NCI-H345 (cell line): ENCODE measurements at places on chromosomes 7 and 10.

DNA sequence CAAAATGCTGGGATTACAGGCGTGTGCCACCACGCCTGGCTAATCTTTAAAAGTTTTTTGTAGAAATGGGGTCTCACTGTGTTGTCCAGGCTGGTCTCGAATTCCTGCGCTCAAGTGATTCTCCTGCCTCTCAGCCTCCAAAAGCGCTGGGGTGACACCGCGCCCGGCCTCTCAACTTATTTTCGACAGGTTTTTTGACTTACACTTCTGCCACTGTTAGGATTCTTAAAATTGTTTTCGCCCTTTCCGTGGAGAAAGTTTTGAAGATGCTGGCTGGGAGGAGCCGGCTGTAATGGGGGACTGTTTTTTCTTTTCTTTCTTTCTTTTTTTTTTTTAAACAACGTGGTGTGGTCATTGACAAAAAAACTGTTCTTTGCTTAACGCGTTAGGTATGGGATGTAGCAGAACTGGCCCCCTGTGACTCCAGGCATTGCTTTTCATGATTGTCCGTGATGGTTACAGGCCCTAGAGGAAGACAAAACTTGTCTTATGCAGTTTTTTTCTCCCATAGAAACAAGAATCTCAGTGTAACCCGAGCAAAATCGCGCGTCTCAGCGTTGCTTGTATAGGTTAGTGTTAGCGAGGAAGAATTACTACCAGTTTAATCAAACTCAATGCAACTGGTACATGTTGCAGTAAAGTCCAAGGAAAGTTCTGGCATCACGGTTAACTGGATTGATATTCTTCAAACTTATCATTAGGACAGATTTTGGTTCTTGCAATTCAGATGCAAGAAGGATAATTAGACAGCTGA lies 72.2 kb downstream of the DAGLB start:
- DNase-seq = no peak

- no peak for DNase-seq
Measured at GRCh38 chr10:111084366-111085255, 7.8 kb downstream of the ADRA2A start.

- no peak for DNase-seq
Measured at GRCh38 chr10:69265521-69265920, 12.8 kb upstream of the HK1 start.

DNA sequence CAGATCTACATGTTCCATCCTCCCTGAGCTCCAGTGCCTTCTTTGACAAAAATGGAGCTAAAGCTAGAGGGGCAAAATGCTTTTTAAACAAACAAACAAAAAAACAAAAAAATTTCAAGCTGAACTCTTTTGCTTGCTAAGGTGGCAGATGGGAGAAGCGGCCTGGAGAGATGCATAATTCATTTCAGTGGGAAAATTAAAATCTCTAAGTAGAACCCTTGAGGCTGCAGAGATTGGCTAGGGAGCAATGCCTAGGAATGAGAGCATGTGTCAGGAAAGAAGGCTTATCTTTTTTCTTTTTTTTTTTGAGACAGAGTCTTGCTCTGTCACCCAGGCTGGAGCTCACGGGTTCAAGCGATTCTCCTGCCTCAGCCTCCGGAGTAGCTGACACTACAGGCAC lies 46.4 kb upstream of the SAMD8 start:
- DNase-seq = no peak

- DNase-seq = no peak
Measured at GRCh38 chr7:27152816-27153442, 546 bp upstream of the HOXA3 start.

- DNase-seq = peak; percentile 39
Measured at GRCh38 chr7:92916770-92917224, 80.4 kb upstream of the CDK6 start.

GRCh38 chr7:150811-151221 lies 41.6 kb upstream of the FAM20C start:
- DNase-seq = no peak

GRCh38 chr7:149823191-149823630 lies 15.0 kb upstream of the ZNF862 start:
- DNase-seq = no peak

- no peak for DNase-seq
Measured at GRCh38 chr7:45869426-45869825, 3.5 kb downstream of the CCDC201 start.
